Cortex of kidney (tissue), 1 donor: ENCODE measurements at places on chromosomes 13 and 19.

DNA sequence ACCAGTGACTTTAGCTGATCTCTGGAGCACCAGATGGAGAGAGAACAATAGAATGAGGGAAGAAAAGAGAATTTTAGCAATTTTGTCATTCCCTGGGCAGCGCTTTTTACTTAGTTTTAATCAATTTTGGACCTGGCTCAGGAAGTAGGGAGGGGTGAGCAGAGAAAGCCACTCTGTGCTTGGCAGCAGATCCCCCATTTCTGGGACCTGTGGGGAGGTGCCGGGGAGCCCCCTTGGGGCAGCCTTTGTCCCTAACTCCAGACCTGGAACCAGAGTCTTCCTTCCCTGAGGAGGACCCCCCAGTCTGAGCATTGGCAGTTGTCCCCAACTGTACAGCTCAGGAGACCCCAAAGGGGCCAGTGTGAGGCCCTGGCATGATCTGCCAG, 10.5 kb downstream of the LYL1 start:
- DNase-seq: no peak

DNA sequence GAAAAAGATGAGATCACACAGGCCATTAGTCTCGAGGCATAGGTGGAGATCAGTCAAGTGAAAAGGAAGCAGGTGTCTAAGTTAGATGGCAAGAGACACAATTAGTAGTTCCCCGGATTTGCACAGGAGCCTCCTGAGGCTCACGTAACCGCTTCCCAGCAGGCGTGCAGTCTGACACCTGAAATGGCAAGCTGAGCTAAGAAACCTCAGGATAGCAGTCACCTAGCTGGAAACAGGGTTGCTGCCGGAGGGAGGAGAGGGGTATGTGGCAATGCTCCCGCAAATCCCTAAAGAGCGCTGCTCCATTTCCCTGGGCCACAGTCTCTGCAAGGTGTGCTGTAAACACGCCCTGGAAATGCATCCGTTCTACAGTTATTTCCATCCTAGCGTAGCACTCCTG, 1151.0 kb downstream of the DIAPH3 start:
- DNase-seq: no peak

- DNase-seq: no peak
Measured at GRCh38 chr13:107370015-107370785, 802.3 kb upstream of the ARGLU1 start.

GRCh38 chr13:100146534-100146933, 57.6 kb downstream of the PCCA start:
- no peak for DNase-seq

- DNase-seq: no peak
Measured at GRCh38 chr19:15640294-15640903, at the start of gene CYP4F3. CYP4F3 (plus strand) TSS chr19:15640897; CDS start chr19:15641416, 519 bp downstream.

DNA sequence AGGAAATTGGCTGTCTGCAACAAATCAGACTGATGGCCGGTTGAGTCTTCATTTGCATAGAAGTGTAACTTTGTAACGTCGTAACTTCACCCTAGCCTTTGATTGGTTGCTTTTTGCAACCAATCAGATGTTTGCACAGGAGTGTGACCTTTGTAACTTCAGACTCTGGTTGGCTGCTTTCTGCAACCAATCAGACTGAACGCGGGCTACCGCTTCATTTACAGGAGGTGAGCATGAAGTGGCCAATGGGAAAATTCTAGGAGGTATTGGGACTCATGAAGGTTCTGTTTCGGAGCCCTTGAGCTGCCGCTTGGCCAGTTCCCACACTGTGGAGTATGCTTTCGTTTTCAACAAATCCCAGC, 441 bp upstream of the ZNF559 start:
- DNase-seq: no peak

GRCh38 chr19:30305346-30306060, 66.7 kb upstream of the ZNF536 start:
- DNase-seq: no peak

- DNase-seq: no peak
Measured at GRCh38 chr13:51759240-51759639, 44.7 kb downstream of the DHRS12 start.
